Activated CD4-positive, alpha-beta T cell treated with anti-CD3 and anti-CD28 coated beads, Interleukin-2, amount 50 U/mL, for 24 hours (primary cell): ENCODE measurements at places on chromosomes 1 and 21.

DNA sequence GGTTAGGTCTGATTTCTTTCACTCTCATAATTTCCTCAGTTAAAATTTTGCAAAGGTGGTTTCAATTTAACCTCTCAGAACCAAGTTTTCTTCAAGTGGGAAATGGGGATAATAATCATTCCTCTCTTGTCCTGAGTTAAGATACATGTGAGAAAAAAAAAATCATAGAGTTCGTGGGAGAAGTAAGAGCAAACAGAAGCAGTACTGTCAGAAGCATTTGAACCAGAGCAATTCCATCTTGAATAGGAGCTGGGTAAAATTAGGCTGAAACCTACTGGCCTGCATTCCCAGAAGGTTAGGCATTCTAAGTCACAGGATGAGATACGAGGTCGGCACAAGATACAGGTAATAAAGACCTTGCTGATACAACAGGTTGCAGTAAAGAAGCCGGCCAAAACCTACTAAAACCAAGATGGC is 28.6 kb upstream of the TMEM61 start:
- DNase-seq: no peak

DNA sequence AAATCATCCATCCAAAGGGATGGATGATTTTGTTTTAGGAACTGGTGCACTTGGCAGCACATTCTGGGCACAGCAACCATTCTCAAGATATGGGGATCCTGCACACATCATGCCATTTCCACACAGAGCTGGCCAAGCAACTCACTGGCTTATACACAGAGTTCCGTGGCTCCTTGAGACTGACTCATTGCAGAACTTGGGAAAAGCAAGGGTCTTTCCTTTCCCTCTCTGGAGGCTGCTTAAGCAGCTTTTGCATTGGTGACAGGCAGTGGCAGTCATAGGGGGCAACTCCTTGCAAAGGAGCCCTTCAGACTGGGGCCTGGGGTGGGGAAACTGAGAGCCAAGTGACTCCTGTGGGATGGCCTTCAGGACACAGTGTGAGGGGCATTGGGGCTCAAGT is 1.9 kb upstream of the MAD2L2 start:
- no peak for DNase-seq

DNA sequence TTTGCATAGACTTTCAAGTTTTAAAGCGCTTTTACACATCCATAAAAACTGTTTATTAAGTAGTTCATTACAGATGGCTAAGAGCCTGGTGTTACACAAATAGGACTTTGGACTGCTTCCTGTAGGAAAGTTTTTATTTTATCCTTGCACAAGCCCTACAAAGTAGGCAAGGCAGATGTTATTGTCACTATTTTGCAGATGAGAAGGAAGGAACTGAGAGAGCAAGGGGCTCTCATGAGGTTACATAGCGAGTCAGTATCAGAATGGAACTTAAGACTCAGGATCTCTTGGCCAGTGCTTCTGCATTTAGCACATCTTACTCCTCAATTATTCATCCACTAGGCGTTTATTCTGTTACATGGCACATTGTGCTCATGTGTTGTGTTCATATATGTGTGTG is 2.6 kb upstream of the MAPKAPK2 start:
- DNase-seq: no peak

DNA sequence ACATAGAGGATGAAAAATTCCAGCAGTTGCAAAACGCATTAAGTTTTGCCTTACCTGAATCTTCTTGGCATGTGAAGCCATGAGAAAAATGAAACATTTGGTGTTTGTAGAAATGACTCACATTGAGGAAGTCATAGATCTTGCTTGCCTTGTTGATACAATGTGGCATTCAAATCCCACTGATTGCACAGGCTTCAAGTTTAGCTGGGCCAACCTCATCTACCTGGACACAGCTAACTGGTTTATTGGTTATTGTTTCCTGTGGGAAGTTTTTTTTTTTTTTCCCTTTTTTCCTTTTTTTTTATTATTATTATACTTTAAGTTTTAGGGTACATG is 168.9 kb upstream of the C21orf91 start:
- DNase-seq: no peak

DNA sequence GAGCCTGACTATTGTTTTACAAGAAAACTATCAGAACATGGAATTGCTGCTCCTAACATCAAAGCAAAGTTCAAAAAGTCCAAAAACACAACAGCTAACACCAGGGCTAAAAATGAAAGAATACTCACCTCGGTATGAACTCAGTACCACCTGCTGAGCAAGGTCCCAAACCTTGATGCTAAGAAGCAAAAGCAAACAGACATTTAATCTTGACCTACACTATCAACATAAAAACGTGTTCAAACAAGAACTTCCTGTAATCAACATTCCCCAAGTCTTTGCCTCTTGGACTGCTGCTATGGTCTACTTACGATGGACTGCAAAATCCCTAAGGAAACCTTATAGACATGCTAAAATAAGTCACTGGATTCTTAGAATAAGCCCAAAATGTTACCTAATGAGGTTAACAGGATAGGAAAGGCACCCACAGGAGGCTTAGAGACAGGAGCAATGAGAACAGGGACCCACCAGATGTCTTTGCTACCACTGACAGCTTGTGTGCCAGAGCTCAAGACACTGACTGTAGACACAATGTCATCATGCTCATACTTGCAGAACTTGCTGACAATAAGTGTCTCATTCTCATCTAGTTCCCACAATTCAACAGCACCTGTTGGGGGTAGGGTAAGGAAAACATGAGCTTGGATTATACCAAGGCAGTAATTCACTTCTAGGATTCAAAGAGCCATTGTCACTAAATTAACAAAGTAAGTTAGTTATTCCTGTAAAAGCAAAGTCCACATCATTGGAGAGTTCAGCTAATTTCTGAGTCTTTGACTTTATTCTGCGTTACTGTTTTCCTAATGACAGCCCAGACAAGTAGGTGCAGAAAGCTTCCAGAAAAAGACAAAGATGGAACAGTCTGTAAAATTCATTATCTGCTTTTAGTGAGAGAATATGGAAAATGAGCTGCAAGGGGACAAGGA is 1.8 kb downstream of the WDR77 start:
- no peak for DNase-seq

GRCh38 chr1:193729429-193729828 is 543.0 kb upstream of the B3GALT2 start:
- no peak for DNase-seq

- no peak for DNase-seq
These were observed 24.4 kb downstream of the DIO1 start for GRCh38 chr1:53918343-53918742.

DNA sequence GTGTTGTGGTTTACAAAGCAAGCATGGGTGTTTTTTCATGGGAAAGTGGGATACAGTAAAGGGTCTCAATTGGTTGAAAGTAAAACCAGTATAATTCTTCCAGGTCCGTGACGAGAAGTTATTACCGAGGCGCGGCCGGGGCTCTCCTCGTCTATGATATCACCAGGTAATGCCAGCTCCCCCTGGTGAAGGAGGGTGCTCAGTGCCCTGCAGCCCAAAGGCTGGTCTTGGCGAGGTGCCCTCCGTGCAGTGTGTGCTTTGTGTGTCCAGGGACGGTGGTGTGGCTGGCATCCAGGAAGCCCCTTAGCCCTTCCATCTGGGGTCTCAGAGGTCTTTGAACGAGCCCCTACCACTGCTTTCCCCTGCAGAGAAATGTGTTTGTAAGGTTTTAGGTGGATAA is 24.8 kb downstream of the RAB4A start:
- DNase-seq: no peak

- no peak for DNase-seq
These were observed 14.4 kb upstream of the PSMG1 start for GRCh38 chr21:39197448-39198233.

DNA sequence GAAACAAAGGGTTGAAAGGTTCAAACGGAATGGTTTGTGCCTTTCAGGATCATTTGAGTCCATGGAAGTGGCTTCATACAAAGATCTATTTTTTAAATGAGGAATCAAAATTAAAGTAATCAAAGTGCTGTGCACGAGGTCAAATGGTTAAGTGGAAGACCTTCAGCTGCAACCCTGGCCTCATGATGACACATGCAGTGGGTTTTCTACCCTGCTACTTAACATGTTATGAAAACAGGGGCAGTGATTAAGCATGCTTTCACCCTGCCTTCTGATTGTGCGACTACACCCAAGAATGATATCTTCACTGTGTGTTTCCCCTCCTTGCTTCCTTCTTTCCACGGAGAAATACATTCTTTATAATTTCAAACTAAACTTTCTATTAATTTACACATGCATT is 604.2 kb downstream of the LRRIQ3 start:
- no peak for DNase-seq

GRCh38 chr1:196774603-196775002 is at the start of gene CFHR3:
Gene CFHR3 (plus strand): TSS chr1:196774840. CDS start chr1:196774887, 47 bp downstream.
- DNase-seq: no peak

- DNase-seq: no peak
These were observed 64.2 kb downstream of the SERINC2 start for GRCh38 chr1:31476891-31477846.

GRCh38 chr1:64263335-64263734 is 59.9 kb downstream of the UBE2U start:
- no peak for DNase-seq

GRCh38 chr1:39089931-39090521 is 63.9 kb downstream of the NDUFS5 start:
- no peak for DNase-seq

- DNase-seq: no peak
These were observed 1.0 kb downstream of the PDXK start for GRCh38 chr21:43719748-43720538.

DNA sequence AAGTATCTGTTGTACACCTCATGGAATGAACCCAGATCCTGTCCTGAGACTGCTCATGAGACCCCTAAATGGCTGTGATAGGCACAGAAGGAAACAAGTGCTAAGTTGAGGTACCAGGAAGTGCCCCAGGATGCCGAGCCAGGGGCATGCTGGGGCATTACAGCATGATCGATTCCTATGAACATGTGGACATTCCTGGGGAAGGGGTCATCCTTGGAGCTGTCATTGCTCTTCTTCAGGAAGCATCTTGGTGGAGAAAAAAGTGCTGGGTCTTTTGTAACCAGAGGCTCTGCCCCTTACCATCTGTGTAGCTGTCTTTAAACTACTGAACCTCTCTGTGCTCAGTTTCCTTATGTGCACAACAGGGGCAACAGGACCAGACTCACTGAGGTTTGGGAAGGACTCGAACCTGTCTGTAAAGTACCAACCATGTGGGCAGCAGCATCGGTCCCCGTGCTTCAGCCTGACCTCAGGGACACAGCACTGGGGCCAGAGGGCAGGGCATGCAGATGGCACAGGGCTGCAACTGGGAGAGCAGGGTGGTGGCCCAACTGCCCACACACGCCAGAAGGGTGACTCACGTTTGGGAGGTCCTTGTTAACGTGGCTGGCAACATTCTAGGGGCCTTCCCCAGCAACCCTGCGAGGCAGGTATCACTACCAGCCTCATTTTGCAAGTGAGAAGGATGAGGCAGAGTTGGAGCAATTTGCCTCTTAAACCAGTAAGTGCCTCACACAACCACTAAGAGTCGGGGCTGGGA is 142.3 kb upstream of the EDN2 start:
- peak; percentile 37 for DNase-seq

DNA sequence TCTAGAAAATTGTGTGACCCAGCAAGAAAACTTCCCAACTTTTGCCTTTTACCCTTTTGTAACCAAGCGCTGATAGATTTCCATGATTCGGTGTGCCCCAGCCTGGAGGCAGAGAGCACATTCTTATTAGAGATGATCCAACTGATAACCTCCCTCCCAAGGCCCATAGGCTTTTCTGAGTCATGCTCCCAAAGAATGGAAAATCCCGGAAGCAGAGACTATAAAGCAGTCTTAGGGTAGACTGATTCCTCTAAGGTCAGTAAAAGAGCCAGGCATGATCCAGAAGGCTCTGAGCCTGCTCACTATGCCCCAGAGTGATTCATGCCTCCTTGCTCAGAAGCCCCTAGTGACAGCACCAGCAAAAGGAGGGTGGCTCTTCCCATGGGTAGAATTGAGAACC is 4.3 kb downstream of the CAMK1G start:
- DNase-seq: no peak

- DNase-seq: no peak
These were observed 4.0 kb upstream of the LAPTM5 start for GRCh38 chr1:30761381-30762151.

GRCh38 chr1:179002552-179003345 is 22.9 kb upstream of the FAM20B start:
- DNase-seq: peak; percentile 56

DNA sequence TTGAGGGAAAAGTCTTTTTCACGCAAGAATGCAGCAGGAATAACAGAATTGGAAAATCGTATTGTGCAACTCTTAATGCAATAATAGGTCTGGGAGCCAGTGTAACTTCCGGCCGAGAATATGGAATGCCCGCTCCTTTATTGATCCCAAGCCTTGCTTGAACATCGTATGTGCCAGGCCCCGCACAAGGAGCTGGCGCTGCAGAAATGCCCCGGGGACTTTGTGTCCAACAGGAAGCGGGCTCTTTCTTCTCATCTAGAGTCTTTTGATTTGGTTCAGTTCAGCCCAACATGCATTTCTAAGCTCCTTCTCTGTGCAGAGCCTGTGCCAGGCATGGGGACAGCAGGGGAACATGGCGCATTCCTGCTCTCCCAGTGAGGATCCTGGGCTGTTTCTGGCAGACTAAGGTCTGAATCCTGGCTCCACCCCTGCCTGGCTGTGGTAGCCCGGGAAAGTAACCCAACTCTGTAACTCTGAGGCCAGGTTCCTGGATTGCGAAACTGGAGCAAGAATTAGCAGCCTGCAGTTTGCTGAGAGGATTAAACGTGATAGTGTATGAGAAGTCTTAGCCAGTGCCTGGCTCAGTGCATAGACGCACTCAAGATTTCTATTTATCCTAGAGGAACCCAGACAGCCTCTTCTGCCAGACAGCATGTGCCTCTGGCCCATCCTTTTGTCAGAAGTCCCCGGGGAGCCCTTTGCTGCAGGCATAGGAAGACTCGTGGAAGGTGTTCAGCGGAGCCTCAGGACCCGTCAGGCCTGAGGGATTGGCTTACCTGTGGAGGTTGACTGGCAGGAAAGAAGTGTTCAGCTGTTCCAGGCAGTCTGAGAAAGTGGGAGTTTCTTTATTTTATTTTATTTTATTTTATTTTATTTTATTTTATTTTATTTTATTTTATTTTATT is 987 bp upstream of the CDCP2 start:
- DNase-seq: no peak

DNA sequence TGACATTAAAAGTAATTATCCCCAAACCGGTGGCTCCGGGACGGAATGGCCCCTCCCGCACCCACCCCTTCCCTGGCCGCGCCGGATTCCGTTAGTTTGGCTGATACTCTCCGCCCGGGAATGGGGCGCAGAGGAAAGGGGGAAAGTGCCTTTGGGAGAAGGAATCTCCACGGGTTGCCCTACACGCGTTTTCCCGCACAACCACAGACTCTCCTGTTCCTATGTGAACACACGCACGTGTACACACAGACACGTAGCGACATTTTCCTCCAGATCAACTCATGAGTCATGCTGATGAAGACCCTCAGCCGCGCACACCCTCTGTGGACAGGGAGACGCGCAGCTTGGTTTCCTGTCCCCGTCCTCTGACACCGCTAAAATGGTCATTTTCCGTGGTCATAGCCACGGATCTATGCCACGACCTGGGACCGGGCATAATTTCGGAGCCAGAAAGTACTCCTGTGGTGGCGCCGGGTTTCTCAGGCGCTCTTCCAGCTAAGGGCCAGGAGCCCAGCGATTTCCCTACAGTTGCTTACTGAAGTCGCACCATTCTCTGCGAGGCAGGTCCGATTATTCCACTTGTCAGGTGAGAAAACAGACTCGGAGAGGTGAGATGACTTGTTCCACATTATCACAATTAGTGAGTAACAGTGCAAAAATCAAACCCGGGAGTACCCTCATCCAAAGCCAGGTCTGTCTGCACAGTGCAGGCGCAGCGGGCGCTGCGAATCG is 4.0 kb upstream of the DMRTA2 start:
- DNase-seq: no peak
